ENCODE measurements at places on chromosomes 7 and 10.

DNA sequence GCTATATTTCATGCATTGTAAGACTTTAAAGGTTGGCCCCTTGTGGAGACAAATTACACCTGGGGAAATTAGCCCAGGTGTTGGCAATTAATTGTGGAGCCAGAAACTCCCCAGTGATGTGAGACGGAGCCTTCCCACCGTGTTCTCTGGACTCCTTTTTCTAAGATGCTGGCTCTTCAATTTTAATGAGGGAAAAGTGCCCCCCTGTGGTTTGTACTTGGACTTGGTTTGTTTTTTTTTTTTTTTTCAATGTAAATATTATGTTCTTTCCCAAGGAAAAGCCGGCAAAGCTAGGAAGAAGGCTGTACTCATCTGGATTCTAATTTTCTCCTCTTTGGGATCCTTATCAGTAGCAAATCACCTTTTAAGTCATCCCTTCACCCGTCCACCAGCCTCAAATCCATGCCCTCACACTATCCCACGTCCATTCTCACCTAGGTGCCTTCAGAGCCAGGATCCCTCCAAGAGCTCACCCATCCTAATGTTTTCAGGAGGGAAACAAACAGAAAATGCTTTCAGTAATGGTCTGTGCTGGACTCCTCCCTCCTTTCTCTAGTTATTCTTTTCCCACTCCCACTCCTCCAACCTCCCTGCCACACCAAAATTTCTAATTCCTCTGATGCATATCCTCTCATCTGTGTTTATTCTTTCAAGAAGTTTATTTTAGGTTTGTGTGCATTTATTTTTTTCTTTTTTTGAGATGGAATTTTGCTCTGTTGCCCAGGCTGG lies 20.4 kb upstream of the ST8SIA6 start:
- DNase-seq = no peak

DNA sequence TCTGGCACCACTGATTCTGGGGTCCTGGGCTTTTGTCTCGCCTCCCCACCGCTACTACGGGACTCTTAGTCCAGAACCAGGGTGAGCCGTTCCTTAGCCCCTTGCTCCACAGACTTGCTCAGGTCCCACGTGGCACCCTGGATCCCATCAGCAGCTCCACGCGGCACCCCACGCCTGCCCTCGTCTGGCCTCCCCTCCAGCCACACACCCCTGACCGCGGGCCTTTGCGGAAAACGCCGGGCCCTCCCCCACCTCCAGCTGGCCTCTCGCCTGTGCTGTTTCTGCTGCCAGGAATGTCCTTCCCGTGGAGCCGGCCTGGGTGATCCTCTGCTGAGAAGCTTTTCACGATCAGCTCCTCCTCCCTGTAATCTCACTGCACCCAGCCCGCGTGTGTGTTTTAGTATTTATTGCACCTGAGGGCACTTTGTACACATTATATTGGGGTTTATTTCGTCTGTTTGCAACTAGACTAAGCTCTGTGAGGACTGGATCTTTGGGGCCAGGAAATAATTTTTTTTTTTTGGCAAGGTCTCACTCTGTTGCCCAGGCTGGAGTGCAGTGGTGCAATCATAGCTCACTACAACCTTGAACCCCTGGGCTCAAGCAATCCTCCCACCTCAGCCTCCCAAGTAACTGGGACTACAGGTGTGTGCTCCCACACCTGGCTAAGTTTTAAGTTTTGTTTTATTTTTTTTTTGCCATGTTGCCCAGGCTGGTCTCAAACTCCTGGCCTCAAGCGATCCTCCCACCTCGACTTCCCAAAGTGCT lies 10.5 kb upstream of the TTYH3 start:
- no peak for DNase-seq

- DNase-seq = no peak
These were observed 5.7 kb downstream of the CALML5 start for GRCh38 chr10:5493691-5494090.

- no peak for DNase-seq
These were observed 74.5 kb upstream of the OIT3 start for GRCh38 chr10:72819053-72819452.

DNA sequence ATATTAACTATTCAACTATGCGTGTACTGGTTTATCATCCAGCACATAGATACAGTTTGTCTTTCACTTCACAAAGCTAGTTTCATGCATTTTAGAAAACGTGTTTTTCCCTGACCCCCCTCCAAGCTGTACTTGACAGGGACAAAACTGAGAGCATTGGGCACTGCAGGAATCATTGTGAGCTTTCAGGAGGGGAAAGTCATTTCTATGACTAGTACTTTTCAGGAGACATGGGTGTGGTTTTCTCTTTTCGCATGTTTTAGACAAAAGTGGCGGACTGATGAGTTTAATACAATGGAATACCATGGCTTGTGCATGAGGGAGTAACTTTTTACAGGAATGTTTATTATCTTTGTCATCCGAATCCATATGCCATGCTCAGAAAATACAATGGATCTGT lies 42.7 kb downstream of the NRG3 start:
- DNase-seq = no peak

DNA sequence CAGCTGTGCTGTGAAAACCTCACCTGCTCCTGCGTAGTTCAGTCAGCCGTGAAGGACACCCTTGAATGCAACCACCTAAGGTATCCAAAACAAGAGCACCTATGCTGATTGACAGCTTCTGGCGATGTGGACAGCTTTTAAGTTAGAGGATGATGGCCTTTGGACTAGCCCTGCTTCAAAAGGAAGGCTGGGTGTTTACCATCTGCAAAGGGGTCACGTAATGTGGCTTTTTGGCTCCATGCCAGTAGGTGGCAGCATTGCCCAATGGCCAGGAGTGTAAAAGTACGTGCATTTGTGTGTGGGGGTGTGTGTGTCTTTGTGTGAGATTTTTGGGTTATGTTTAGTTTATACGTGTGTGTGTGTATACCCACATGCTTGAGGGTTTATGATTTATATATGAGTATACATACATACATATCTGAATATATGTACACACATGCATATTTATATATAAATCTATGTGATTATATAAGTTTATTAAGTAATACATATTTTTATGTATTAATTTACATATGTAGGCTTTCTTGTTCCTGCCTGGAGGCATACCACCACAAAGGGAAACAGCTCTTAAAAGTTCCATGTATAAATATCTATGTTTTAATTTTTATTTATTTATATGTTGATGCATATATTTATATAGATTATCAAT lies 236.3 kb upstream of the ANKRD30A start:
- DNase-seq = no peak

DNA sequence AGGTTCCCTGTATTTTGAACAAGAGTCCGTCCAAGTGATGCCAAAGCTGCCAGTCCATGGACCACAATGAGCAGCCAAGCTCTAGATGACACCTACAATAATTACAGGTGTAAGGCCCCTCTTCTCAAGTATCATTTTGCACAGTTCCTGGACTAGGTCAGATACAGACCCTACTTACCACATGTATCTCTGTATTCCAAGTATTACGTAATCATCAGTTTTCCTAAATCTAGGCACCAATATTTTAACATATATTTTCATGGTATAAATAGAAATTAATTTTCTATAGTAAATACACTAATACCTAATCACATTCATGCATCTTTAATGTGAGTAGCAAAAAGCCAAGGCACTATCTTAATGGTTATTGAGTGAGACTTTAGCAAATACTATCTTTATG lies 157.0 kb upstream of the PRSS1 start:
- DNase-seq = no peak

DNA sequence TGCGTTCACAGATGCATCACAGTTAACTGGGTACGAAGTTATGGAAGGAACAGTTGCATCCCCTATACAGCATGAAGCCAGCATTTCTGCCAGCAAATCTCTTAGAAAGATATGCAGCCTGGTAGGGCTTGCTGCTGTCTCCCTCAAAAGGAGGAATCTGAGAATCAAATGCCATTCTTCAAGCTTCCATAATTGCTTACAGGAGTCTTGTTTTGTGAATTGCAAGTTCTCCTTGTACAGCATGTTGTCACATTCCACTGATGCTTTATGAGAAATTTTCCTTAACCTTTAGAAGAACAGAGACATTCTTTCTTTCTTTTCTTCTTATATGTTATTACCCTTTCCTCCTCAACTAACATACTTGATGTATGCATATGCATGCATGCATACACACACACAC lies 134.6 kb downstream of the CHRM2 start:
- DNase-seq = peak; percentile 2

DNA sequence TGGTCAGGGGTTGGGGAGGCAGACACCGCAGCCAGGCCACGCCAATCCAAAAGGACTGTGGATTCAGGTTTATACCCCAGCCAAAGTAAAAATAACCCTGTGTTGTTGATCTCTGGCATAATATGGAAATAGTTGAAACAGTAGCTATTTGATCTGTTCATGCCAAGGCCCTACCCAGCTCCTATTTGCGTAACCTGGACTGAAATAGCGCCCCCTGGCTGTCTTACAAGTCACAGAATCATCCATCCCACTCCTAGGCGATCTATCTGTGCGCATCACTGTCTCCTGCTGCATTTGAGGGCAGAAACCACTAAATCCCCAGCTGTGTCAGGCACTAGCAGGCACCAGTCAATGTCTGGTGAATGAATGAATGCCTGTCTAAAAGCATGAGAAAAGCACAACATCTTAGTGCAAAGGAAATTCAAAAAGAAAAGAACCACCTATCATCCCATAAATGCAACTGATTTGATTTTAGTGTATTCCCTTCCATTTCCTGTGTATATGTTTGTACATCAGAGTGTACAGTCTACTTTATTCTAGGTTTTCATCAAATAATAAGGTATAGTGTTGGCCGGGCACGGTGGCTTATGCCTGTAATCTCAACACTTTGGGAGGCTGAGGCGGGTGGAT lies 160.0 kb downstream of the SLIT1 start:
- peak; percentile 27 for DNase-seq

DNA sequence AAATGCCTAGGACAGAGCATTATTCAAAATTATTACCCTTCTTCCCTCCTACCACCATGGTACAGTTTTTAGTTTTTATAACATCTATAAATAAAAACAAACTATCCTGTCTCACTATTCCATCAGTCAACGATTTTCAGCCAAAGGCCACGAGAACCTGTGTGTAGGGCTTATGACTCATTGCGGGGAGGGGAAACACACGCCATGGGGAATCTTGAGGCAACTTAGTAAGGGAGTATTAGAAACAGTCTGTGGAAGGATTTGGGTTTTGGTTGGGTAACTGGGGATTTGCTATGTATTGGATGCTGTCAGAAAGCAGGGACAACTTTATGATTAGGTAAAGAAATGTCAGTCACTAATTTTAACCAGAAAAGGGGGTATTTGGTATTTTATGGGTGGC lies 14.7 kb downstream of the GPR141 start:
- DNase-seq = no peak

GRCh38 chr10:3887885-3888476 lies 103.0 kb upstream of the KLF6 start:
- DNase-seq = no peak

GRCh38 chr10:61978965-61979364 lies 77.5 kb downstream of the ARID5B start:
- no peak for DNase-seq

GRCh38 chr10:62778125-62778524 lies 26.4 kb upstream of the ADO start:
- no peak for DNase-seq

- no peak for DNase-seq
These were observed 91.4 kb upstream of the CCDC71L start for GRCh38 chr7:106752367-106752766.

DNA sequence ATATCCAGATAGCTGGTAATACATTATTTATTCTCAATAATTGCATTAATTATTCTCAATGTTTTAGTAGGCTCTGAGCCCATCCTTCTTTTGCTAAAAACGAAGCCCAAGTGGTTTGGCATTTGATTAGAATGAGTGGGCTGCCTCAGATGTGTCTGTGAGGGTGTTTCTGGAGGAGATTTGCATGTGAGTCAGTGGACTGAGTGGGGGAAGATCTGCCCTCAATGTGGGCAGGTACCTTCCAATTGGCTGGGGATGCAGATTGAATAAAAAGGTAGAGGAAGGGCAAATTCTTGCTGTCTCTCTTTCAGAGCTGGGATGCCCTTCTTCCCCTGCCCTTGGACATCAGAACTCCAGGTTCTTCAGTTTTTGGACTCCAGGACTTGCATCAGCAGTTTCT lies 290.6 kb upstream of the SMIM30 start:
- no peak for DNase-seq

DNA sequence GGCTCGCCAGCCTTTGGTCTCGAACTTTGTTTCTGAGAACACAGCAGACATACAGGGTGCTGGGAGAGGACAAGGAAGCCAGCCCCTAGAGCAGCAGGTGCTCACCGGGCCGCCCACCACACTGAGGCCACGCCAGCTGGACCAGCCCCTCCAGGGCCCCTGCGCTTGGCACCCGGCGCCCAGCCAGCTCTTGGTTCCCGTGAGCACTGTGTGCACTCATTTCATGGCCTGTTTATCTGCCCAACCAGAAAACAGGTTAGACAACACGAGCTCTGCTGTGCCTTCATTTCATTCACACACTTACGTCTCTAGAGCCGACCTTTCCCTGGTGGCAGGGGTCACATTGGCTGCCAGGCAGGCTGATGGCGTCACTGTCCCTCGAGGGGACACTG lies 104.0 kb downstream of the CYTH3 start:
- no peak for DNase-seq

GRCh38 chr7:131231381-131232220 lies 96.1 kb upstream of the MKLN1 start:
- peak; percentile 38 for DNase-seq

GRCh38 chr7:44147026-44147991 lies 6.2 kb upstream of the MYL7 start:
- no peak for DNase-seq

DNA sequence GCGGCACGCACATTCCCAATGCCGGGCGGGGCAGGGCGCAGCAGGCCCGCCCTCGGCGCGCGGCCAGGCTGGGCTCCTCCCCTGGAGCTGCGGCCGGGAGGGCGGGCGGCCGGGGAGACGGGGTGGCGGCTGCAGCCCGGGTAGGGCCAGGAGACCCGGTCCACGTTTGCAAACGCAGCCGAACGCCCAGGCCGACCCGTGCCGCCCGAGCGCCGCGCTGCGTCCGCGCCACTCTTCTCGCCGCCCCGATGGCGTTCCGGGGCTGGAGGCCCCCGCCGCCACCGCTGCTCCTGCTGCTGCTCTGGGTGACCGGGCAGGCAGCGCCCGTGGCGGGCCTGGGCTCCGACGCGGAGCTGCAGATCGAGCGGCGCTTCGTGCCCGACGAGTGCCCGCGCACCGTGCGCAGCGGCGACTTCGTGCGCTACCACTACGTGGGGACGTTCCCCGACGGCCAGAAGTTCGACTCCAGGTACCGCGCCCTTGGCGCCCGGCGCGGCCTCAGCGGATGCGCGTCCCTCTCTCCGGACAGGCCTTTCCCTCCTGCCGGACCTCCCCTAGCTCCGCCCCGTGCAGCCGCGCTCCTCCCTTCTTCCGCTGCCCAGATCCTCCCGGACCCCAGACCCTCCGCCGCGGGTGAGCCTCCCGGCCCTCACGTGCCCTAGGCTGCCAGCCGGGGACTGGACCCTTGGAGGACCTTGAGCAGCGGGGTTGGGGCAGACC lies at the start of gene FKBP9:
FKBP9 (plus strand) TSS at position 115 of the 720 bp plus-strand sequence; CDS start at position 249, 134 bp downstream.
- DNase-seq = peak; percentile 91
